ENCODE measurements at places on chromosomes 3 and 15.

DNA sequence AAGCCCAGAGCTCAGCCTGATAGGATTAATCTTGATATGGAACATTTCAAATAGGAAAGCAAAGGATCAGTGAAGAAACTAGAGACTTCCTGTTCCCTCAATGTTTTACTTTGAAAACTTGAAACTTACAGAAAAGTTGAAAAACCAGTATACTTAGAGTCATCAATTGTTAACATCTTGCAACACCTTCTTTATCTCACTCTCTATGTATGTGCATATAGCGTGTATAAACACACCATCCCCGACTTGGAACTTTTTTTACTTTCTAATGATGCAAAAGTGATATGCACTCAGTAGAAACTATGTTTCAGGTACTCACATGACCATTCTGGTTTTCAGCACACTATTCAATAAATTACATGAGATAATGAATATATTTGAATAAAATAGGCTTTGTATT lies 60.5 kb downstream of the SEC22A start:
- DNase-seq, result no peak

DNA sequence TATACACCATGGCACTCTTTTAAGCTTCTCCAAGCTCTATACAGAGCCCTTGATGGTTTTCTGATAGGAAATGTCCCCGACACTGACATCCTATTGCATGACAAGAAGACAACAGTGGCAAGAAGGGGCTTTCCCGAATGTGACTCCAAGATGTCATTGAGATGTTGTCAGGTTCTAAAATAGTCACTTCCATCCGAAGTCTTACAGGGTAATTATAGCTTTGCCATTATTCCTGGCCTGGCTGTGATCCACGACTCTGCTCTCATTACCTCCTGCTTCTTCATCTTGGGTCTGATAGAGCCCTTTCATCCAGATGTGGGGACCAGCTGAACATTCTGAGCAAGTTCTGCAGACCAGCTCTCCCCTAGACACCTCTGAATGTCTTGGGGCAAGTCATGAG lies 40.6 kb upstream of the ADAMTS9 start:
- no peak for DNase-seq

- DNase-seq, result no peak
These were observed 1.9 kb downstream of the CBLB start for GRCh38 chr3:105866656-105867653.

DNA sequence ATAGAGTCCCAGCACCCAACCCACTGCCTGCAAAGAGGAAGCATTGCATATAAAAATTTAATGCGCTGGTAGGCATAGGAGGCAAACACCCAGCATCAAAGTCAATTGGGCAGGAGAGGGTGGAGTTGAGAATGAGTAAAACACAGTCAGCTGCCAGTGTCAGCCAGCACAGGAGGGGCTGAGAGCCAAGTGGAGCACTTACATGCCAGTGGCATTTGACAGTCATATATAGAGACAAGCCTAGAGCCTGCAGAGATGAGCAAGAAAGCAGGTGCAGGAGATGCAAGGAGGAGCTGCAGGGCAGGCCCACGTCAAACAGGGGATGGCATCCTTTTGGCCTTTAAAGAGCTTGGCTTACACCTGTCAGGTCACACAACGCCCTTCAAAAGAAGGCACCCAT lies 27.6 kb upstream of the ZFAND6 start:
- DNase-seq, result peak; percentile 25

- DNase-seq, result no peak
These were observed 49.8 kb downstream of the PPCDC start for GRCh38 chr15:75073197-75073596.

DNA sequence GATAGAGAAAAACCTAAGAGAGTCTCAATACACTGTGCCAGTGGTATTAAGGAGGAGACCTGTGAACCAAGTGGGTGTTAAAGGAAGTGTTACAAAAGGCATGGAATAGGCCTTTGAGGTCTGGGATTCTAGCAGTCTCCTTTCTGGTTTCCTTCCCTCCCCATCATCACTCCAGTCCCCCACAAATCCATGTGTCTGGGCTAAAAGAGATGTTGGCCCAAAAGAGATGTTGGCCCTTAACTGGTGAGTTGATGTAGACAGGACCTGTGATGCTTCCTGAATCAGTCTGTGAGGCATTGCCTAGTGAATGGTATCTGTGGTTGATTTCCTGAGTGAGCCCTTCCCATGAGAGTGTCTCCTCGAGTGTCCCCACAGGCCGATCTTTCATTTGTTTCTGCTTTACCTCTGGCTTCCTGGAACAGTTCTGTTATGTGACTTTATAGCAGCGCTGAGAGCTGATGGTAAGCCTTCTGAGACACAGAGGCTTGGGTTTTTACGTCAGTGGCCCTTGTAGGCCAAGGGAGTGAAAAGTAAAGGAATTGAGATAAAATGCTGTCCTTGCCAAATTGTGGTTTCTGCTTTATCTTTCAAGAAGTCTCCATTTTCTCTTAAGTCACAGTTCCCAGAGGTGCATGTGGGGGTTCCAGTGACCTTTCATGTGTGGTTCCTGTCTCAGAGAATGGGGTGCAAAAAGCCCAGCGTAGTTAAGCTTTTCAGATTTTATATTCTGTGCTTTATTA lies 87.8 kb downstream of the KLHL25 start:
- peak; percentile 23 for DNase-seq

DNA sequence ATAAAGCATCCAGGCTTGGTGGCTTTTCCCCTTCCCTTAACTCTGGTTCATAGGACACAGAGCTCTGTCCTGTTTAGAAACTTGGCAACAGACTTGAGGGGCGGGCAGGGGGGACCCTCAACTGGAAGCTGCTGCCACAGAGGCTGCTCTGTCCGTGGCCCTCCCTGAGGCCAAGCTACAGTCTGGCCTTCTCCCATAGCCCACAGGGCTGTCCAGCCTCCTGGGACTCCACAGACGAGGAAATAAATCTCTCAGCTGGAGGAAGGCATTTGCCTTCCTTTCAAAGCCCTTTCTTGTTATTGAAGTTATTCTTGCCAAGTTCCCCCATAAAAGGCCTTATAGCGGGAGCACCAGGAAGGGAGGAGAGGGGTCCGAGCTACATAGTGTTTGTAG lies 248.8 kb upstream of the TPM1 start:
- no peak for DNase-seq

GRCh38 chr3:54671511-54671910 lies 256.3 kb downstream of the LRTM1 start:
- DNase-seq, result no peak

DNA sequence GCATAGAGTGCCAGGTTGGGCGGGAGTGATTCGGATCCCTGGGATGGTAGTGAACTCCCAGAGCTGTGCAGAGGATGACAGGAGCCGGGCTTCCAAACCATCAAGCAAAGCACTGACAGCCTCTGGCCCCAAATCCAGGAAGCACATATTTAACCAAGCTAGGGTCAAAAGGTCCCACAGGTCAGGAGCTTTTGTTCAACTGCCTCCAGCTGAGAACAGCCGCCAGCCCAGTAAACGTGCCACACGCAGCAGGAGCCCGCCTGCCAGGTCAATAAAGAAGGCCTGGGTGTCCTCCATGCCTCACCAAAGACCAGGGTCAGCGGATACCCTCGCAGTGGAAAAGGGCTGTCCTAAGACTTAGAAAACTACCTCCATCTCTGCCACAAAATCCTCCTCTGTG lies 184.7 kb upstream of the LINGO1 start:
- no peak for DNase-seq

- DNase-seq, result no peak
These were observed 608.1 kb downstream of the SQOR start for GRCh38 chr15:46242935-46243334.

- DNase-seq, result no peak
These were observed 61.2 kb downstream of the THBS1 start for GRCh38 chr15:39642011-39642640.

- DNase-seq, result no peak
These were observed 48.0 kb upstream of the TBL1XR1 start for GRCh38 chr3:177245250-177245649.

- DNase-seq, result no peak
These were observed 50.2 kb downstream of the CRYBG3 start for GRCh38 chr3:97871801-97872524.

DNA sequence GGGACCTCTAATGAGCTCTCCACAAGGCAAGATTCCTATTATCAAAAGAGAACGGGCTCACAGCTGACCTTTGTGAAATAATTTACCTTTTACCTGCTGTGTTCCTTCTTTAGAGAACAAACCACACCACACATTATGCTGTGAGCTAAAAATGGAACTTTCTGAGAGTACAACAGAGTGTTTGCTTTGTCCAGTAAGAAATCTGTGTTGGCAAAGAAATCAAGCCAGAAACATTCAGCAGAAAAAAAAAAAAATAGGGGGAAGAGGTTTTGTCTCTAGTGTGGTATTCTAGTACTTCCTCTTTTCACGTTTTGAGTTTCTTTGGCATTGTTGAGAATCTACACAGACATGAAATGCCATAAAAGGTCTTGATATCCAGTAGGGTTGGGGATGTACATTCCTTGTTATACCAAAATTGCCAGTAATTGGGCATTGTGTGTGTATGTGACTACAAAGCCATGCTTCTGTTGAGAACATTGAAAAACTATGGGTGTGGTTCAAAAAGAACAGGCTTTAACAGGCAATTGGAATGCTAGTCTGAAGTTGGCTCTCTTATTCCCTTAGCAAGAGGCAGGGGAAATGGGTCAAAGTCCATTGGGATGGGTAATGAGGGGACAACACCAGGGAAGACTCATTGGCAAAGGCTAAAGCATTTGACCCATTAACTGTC lies 273.5 kb downstream of the NEK10 start:
- DNase-seq, result no peak

DNA sequence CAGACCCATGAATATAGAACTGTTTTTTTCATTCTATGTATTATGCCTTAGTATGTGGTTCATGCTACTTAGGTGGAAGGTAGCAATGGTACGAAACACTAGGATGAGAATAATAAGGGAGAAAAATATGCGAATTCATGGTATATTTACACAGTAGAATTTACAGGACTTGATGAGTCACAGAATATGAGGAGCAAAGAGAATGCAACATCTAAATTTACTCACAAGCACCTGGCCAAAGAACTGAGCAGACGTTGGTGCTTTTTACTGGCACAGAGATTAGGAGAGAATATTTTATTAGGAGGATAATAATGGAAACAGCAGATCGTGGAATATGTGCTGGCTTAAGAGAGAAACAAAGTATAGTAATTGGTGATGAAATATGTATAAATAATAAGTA lies 785.4 kb upstream of the ROBO1 start:
- DNase-seq, result no peak

DNA sequence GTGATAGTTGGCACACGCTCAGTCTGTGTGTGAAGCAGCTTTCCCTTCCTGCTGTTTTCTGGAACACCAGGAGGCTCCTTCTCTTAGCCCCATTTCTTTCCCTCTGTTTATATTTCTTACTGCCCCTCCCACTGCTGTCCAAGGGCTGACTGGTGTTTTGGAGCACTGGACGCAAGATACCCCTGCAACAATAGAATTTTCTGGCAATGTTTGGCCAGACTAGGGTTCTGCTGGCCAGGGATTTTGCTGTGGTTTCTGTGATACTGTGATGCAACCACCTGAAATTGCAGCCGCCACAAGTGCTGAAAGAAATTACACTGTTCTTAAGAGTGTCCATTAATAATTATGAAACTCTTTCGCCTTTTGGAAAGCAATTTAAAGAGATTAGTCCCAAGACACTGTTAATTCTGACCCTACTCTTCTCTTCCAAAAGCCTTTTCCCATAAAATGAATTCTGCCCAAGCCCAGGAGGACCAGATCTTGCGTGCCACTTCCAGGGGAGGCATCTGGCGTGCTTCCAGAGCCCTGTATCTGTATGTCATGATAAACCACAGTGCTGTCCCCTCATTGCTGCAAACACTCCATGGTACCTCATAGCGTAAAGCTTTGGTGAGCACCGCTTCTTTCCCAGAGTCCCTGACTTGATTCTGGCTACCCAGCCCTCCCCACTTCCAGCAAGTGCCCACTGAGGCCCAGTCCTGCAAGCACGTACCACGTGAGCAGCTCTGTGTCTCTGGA lies 159.4 kb upstream of the CHRM5 start:
- DNase-seq, result no peak

GRCh38 chr3:176850498-176850897 lies 346.8 kb downstream of the TBL1XR1 start:
- DNase-seq, result no peak

GRCh38 chr15:73231661-73232419 lies 136.9 kb downstream of the HCN4 start:
- no peak for DNase-seq

DNA sequence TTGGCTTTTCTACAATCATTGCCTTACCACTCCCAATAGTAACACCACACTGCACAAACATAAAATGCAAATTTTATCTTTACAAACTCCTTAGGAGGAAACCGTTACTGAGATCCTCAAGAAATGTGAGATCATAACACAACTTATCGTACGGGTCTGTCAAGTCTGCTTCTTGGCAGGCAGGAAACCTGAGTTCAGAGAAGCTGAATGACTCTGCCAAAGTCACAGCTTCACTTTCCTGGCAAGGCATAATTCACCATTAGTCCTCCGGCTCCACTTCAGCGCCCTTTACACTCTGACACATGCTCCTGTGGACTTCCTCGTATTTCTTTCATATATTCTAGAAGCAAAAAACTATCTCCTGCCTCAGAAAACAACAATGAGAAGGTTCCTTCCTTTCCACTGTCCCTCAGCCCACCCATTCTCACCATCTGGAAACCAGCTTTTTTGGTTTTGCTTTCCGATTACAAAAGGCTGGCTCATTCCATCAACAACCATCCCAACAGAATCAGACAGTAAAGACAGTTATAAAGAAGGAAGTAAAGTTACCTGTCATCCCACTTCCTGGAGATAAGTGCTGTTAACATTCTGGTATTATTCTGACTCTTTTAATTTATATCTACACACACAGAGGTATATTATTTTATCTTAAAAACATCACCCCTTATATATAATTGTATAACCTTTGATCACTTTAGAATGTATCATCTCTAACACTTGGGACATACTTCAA lies 223.4 kb downstream of the STT3B start:
- peak; percentile 25 for DNase-seq

GRCh38 chr3:15384510-15385237 lies 42.7 kb downstream of the METTL6 start:
- no peak for DNase-seq

DNA sequence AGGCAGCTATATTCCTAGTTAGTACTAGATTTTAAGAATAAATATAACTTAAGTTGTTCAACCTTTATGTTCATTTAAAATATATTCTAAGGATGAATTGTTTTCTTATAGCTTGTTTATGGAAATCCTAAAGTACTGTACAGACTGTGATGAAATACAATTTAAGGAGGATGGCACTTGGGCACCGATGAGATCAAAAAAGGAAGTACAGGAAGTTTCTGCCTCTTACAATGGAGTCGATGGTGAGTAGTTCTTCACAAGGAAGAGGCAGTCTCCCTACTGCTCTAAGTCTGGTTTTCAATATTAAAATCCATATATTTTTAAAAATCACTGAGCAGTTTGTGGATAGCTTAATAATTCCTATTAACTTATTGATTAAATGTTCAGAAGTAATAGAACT lies 29.6 kb downstream of the CALML4 start:
- no peak for DNase-seq

DNA sequence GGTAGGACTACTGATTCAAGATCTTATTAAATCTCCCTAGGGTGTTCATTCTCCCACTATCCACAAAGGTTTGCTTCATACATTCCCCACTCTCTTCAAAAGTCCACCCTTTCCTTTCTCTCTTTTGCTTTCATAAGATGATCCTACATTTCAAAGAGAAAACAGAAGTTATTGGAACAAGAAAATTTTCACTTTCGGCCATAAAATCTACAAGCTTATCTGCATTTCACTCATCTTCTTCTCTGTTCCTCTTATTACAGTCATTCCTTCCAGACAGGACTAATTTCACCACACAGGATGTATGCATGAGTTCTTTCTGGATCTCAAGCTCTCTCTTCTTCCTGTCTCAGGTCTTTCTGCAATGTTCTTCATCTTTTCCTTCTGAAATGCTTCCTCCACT lies 238.7 kb downstream of the ISL2 start:
- no peak for DNase-seq
